ENCODE measurements at places on chromosomes 16 and 17.
A peak's percentile ranks its signal among the peaks of the same experiment; 100 is the strongest.

DNA sequence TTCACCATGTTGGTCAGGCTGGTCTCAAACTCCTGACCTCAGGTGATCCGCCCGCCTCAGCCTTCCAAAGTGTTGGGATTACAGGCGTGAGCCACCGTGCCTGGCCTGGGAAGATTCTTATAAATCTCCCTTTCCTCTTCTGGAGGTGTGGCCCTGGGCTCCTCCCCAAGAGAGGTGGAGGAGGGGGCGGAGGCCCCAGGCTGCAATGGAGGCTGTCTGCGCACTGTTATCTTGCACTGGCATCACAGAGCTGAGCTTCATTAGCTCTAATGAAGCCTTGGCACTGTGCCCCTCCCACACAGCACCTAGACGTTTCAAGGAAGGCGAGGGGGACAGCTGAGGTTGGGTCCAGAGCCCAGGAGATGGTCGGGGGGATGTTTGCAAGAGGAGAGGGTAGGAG lies 7.5 kb downstream of the ARHGAP23 start:
- no peak for DNase-seq

DNA sequence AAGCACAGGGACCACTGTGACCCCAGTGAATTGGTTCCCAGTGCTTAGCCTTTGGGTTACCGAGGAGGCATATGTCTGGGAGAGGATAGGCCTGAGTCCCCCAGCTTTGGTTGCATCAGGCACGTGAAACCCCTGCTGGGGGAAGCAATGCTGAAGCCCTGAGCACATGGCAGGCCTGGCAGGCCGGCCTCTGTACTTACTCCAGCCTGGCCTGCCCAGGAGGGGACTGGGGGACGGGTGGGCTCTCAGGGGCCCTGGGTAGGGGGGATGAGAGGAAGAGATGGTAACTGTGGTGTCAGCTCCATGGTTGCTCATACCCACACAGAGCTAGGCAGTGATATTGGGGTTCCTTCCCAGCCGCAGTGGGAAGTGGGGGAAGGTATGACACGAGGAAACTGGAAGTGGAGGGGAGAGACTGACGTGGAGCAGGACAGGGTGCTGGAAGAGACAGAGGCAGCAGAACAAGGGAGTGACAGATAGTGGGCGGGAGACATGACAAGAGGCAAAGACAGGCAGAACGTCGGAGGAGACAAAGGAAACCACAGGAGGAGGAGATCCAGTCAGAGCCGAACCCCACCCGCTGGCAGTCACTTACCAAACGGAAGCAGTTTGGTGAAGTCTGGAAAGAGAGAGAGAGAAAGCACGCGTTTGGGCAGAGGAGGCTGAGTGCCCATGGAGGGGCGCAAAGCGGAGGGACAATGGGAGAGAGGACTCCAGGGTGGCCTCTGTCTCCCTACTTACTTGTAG lies 9.1 kb downstream of the TMEM208 start:
- DNase-seq: no peak

DNA sequence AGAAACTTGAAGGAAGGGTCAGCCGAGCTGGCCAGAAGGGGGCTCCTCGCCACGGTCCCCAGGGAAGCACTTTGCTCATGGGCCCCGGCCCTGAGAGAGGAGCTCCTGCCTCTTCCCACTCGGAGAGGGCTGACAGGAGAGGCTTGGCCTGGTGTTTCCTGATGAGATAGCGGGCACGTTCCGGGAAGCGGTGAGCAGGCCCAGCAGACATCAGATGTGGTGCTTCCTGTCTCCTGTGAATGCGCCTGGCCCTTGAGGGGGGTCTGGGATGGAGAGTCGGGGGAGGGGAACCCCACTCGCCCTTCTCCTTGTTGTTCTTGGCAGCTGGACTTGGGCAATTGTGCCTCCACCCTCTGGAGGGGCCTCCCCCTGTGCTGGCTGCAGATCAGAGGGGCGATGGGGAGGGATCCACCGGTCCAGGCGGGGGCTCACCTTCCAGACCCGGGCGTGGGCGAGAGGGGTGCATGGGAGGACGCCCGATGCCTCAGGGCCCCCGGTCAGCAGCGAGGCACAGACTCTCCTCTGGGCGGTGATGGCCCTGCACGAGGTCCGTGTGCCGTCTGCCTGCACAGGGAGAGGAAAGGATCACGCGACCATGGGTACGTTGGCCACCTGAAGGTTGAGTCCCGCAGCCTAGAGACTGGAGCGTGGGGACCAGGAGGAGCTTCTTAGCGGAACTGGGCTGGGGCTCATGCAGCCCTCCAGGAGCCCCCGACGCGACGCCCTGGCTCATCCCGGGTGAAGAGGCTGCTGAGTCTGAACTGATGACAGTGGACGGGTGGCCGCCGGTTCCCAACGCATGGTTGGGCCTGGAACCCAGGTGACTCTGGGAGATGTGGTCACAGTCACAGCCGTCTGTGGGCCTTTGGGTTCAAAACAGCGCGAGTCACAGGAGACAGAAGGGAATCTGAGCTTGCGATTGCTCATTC lies 25.4 kb downstream of the METRNL start:
- DNase-seq: no peak

- peak; percentile 64 for DNase-seq
Measured at GRCh38 chr17:74466111-74466827, at the start of gene CD300A. CD300A (plus strand) TSS chr17:74466634; CDS start chr17:74466704, 70 bp downstream.

DNA sequence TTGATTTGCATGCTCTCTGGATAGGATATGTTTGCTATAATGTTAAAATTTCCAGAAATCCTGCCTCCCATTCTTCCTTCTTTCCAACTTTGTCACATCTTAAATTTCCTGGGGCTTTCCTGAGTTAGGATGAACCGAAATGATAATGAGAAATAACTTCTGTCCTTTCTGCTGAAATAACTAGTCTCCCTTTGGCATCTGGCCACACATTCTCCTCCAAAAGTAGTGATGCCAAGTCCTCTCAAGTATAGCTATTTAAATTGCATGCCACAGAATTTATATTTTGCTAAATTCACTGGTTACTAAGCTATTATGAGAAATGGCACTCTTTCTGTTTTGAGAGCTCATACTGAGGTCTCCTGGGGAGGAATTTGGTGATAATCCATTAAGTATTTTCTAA lies 30.6 kb downstream of the FAM20A start:
- DNase-seq: no peak

DNA sequence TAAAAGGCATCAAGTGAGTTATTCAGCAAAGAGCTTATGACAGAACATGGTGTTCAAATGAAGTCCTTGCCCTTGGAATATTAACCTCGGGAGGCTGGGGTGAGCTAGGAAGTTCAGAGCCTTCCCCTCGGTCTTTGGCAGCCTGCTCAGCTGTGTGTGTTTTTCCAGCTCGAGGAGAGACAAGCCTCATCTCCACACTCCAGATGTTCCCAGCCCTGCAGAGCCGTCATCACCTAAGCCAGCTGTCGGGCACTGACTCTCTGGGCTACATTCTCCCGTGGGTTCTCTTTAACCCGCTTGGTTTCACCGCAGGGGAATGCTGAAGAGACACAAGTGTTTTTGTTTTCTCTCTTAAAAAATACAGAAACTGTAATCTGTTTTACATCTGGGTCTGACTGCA lies 47.1 kb downstream of the IRX3 start:
- no peak for DNase-seq

DNA sequence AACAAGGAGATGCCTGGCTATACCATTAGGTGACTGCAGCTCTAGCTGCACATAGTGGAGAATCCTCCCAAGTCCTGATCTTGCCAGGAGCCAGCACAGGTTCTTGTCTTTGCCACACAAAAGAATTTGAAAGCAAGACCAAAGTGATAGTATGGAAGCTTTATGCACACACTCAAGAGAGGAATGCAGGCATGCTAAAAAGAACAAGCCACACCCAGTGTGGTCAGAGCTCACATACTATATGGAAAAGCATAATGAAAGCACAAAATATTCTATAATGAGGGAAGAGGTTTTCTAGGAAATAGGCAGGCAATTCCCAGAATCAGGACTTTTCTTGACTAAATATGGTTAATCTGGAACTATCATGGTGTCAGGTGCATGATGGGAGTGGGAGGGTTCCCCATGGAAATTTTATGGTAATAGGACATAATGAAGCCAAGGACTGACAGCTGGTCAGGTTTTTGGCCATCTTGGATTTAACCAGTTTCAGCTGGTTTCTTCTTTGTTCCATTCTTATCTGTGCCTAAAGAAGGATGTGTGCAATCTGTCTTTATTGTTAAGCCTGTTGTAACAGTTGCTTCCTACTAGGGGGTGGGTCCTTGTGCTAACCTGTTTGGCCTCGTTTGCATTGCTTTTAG lies 171.6 kb downstream of the ZNF18 start:
- no peak for DNase-seq

DNA sequence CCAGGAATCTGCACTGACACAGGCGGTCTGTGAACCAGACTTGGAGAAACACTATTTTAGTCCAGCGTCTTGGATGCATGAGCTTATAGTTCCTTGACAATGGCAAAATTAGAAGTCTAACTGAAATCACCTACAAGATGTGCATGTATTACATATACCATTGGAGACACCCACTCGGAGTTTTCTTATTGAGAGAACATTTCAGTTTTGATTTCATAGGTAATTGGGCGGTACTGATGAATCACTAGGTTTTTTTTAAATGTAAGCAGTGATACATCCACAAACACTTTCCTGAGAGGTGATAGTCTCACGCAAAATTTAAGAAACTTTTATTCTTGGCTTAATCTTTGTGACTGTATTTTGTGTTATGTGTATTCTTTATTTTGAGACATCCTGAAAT lies 69.8 kb downstream of the PRKCA start:
- no peak for DNase-seq

GRCh38 chr17:1750628-1751027 lies 8.0 kb downstream of the SERPINF2 start:
- DNase-seq: no peak

GRCh38 chr16:7744546-7745264 lies 412.1 kb downstream of the RBFOX1 start:
- DNase-seq: no peak

DNA sequence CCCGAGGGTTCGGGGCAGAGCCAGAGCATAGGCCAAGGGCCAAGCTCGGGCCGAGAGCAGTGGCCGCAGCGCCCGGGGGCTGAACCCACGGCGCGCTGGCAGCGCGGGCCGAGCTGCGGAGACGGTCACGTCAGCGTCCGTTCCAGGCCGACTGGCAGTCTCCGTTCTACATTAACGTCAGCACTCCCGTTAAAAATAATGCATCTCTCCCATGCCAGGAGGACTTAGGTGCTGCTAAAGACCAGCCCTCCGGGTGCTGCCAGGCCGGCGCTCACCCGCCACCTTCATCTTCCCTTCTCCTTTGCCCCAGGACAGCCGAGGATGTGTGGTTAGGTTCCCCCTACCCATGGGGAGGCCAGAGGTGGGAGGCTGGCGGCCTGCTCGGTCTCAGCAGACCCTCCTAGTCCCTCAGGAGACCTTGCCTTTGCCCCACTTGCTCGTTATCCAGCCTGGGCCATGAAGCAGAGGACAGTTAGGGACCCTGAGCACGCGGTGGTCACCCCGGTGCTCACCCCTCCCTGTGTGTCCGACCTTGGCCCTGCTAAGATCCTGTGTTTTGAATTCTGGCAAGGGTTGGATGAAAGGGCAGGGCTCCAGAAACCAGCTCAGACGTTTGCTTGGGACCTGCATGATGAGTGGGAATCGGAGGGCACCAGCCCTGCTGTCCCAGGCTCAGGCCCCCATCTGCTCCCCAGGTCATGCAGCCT lies 572 bp downstream of the MPG start:
- no peak for DNase-seq

DNA sequence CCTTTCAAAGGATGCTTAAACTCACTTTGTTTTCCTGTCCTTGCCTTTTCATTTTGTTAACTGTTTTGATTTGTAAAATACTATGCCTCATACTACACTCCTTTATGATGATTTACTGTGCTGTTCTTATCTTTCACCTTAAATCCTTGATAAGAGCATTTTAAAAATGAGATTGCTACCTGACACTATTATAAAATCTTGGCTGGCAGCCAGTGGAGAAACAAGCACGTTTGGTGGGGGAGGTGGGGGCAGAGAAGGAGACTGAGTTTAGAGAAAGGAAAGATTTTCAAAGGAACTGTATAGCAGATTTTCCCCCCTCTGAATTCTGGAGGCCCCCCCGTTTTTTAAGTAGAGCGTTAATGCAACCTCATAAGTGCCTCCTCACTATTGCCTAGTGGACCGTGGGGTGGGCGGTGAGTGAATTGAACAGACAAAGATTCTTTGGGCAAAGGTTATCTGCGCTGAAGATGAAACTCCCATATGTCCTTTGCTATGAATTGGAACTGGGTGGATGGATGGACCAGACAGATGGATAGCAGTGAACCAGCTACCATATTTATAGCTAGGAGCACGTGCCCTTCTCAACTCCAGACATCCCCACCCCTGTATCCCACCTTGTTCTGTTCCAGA lies 200.2 kb downstream of the CCDC182 start:
- no peak for DNase-seq

DNA sequence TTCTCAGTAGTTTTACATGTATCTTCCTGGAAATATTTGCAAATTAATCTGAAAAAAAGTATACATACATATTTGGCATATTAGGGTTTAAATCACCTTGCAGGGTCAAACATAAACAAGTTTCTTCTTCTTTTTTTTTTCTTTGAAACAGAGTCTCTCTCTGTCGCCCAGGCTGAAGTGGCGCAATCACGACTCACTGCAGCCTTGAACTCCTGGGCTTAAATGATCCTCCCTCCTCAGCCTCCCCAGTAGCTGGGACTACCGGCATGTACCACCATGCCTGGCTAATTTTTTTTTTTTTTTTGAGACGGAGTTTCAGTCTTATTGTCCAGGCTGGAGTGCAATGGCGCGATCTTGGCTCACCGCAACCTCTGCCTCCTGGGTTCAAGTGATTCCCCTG lies 12.6 kb upstream of the FUS start:
- DNase-seq: no peak

- DNase-seq: peak; percentile 60
Measured at GRCh38 chr17:77959926-77960521, 1.5 kb downstream of the TNRC6C start.

DNA sequence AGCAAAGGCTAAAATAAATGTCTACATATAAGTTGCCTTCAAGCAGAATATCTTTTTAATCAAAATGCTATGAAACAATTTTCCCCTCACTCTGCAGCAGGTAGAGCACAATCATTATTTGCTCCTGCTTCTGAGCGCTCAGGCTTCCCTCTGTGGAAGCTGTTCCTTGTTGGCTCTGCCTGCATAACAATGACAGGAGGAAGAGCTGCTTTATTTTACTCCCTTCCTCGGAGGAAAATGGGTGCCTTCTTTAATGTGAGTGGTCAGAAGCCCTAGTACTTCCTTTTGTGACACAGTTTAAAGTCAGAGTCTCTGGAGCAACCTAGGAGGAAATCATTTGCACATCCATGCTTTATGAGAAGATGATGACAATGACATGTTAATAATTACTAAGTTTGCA lies 492.1 kb downstream of the CDH8 start:
- DNase-seq: peak; percentile 49

GRCh38 chr16:20833086-20833485 lies 26.8 kb downstream of the REXO5 start:
- DNase-seq: no peak

DNA sequence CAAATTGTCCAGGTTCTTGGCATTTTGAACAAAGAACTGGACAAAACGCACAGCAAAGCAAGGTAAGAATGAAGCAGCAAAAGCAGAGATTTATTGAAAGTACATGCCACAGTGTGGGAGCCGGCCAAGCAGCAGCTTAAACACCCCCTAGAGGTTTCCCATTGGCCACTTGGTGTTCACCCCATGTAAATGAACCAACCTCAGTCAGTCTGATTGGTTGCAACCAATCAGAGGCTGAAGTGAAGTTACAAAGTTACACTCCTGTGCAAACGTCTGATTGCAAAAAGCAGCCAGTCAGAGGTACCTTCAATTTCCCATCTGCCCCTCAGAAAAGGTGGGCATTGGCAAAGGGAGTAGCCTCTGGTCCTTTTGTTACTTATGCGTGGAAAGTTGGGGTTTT lies 8.8 kb upstream of the ZNF263 start:
- DNase-seq: no peak

Measured in GM23338 (cell line).